T-cell (primary cell): ENCODE measurements at places on chromosomes 11 and 22.

- DNase-seq = no peak
Measured at GRCh38 chr11:45651841-45652749, 13.3 kb downstream of the CHST1 start.

DNA sequence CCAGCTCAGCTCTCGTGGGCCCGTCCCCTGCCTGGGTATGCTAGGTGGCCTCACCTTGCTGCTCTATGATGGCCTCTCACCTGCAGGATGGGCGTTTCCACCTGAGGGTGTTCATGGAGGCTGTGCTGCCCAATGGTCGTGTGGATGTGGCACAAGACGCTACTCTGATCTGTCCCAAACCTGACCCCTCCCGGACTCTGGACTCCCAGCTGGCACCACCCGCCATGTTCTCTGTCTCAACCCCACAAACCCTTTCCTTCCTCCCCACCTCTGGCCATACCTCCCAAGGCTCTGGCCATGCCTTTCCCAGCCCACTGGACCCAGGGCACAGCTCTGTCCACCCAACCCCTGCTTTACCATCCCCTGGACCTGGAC lies 2.1 kb downstream of the ZP1 start:
- DNase-seq = no peak

DNA sequence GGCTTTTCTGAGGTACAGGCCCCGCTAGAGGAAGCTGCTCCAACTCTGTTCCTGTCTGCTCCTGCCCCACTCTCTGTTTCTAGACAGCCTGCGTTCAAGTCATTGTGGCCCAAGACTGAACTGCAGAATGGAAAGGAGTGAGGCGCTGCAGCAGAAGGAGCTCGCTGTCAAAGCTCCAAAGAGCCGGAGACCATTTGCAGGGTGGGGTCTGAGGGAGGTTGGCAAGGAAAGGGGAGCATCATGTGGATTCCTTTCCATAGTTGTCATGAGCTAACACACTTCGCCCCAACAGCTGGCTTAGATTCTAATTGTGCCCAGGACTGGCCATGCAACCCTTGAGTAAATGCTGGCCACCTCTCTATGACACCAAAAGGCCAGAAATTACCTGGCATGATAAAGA lies 18.8 kb downstream of the APOL4 start:
- DNase-seq = no peak

GRCh38 chr22:24772493-24773220 lies 1.9 kb downstream of the PIWIL3 start:
- DNase-seq = no peak

DNA sequence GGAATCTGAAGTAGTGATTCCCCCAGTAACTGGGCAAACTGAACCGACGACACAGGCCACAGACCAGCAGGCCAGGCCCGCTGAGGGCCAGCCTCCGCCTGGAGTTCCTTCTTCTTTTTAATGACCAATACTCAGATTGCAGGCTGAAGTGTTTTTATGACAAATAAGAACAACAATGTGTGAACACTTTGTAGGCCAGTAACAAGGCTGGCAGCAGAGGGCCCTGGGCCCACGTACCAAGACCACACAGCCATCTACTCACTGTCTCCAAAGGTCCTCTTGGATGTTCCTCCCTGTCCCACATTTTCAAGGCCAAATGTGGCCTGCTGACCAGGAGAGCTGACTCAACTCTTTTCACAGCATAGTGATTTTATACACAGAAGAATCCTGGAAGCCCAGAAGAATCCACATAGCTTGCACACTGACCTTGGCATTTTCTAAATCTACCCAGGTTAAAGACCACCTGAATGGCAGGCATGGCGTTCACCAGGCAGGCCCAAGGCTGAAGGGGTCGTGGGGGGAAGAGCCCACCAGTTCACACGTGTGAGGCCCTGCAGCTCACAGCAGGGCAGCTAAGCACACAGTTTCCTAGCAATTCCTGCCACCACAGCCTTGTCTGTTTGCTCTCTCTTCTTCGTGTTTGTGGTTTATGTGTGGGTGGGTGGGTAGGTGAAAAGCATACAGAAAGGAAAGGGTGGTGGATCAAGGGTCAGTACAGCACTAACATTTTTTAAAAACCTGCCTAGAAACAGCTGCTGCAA lies 13.3 kb downstream of the SMCO4 start:
- no peak for DNase-seq

DNA sequence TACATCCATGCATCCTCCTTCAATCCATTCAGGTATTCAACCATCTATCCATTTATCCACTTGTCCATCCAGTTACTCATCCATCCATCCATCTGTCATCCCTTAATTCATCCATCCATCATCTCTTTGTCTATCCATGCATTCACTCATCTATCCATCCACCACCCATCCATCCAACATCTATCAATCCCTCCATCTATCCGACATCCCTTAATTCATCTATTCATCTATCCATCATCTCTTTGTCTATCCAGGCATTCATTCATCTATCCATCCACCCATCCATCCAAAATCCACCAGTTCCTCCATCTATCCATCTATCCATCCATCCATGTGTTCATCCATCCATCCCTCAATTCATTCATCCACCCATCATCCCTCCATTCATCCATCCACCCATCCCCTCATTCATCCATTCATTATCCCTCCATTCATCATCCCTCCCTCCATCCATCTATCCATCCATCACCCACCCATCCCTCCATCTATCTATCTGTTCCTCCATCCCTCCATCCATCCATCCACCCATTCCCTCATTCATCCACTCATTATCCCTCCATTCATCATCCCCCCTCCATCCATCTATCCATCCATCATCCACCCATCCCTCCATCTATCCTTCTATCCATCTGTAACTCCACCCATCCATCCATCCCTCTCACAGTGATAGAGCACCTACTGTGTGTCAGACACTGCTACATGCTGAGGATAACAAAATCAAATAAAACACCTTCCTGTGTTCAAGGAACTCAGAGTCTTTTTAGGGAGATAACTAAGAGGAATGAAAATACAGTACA lies 1.5 kb upstream of the MB start:
- DNase-seq = no peak

- DNase-seq = no peak
Measured at GRCh38 chr11:69005631-69006368, 7.2 kb downstream of the MRGPRF start.

GRCh38 chr11:96288915-96289314 lies 54.1 kb downstream of the MAML2 start:
- no peak for DNase-seq

- no peak for DNase-seq
Measured at GRCh38 chr22:37167176-37167980, 17.7 kb upstream of the IL2RB start.

GRCh38 chr11:55714982-55715888 lies 53.2 kb downstream of the OR4C6 start:
- no peak for DNase-seq

DNA sequence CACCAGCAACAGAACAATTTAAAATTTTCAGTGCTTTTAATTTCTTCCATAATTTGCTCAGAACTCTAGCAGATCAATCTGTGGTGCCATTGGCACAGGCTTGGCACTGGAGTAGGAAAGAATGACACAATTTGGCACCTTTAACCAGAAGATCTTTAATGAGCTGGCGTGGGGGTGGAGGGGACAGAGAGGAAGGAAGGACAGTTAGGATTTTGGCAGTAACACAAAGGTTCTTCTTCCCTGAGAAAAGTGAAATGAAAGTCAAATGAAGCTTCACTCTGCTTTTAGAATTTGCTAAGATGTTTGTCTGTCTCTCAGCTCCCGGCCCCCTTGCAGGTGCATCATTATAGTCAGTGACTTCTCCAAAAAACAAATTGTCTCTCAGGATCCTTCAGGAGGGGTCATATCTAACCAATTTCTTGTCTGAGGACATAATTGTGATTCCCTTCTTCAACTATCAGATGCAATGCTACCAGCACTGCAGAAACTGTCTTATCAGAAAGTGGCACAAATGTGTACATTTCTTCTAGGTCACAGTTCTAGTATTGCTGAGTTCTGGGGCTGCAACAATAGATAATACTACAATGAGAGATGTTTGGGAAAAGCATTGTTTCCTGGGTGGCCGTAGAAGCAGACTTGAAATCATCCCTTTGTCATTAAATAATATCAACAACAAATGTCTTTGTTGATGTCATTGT lies 66.8 kb downstream of the CSTPP1 start:
- no peak for DNase-seq

DNA sequence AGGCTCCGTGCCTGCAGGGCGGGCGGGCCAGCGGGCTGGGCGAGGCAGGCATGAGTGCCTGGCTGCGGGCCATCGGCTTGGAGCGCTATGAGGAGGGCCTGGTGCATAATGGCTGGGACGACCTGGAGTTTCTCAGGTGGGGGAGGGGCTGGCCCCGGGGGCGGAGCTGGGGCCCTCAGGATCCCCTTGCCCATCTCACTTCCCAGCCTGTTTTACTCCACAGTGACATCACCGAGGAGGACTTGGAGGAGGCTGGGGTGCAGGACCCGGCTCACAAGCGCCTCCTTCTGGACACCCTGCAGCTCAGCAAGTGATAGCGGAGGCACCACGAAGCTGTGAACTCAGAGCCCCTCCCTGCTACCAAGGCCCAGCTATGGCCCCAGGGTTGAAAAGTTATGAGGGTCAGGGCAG lies 5.9 kb downstream of the PHOX2A start:
- DNase-seq = peak; percentile 30

GRCh38 chr11:34738237-34738636 lies 117.3 kb downstream of the EHF start:
- DNase-seq = no peak

DNA sequence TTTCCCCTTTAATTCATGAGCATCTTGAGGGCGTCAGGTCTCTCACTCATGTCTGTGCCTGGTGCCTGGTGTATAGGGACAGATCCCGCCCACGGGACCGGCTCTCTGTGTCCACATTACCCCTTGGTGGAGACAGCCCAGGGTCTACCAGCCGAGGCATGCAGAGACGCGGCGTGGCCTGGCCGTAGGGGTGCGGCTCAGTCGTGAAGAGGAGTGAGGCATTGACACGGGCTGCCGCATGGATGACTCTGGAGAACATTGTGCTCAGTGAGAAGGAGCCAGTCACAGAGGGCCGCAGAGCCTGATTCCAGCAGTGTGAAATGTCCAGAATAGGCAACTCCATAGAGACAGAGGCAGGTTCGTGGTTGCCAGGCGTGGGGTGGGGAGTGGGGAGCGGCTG lies 209.8 kb downstream of the TBC1D22A start:
- DNase-seq = no peak

GRCh38 chr11:40542821-40543220 lies 916.6 kb downstream of the LRRC4C start:
- DNase-seq = no peak

DNA sequence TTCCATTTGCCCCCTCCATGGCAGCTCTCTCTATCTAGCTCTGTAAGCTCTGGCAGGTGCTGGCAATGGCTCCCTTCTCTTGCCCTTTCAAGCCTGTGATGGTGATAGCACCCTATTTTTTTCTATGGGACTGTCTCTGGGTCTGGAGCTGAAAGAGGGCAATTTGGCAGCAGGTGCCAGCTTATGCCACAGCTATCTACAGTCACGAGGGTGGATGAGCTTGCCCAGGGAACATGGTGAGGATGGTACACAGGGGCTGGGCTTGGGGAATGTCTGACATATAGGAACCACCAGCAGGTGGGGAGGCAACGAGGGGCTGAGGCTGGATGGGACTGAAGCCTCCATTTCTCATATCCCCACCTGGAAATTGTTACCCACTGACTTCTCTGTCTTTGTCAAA lies 175.4 kb upstream of the SYT13 start:
- DNase-seq = no peak

DNA sequence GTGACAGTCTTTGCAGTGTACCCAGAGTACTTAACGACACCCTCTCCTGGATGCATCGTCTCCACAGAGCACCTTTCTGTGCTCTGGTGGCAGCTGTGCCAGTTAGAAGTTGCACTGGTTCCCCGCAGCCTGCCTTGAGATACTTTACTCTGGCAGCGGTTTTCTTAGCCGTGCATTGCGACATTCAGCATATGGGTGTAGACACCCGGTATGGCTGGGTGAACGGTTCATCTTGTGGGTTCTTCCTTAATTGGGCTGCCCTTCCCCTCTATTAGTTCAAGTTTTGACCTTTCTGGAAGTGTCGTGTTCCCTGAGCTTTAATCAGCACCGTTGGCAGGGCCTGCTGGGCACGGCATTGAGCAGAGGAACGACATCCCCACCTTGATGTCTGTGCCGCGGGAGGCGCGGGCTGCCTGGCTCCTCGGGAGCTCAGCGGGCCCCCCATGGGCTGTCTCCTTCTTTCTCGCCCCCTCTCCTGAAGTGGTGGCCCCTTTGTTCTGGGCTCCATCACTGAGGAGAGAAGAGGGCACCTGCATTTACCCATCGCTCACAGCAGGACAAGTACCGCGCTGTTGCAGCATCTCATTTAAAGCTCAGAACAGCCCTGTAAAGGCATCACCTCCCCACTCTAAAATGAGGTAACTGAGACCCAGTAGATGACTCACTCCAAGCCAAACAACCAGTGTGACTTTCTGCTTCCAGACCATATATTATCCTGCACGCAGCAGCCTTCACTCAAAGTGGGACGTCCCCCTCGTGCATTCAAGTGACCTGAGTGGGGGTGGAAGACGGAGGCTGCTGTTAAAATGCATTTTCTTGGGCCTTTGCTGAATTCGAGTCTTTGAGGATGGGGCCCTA lies 13.3 kb downstream of the FAM83F start:
- DNase-seq = no peak

GRCh38 chr11:80899381-80899780 lies 1458.6 kb upstream of the TENM4 start:
- no peak for DNase-seq

GRCh38 chr11:12727563-12728211 lies 53.5 kb downstream of the TEAD1 start:
- DNase-seq = no peak

- no peak for DNase-seq
Measured at GRCh38 chr11:113663567-113663966, 42.5 kb downstream of the TMPRSS5 start.

- no peak for DNase-seq
Measured at GRCh38 chr11:128891913-128892398, 800 bp downstream of the KCNJ5 start.

DNA sequence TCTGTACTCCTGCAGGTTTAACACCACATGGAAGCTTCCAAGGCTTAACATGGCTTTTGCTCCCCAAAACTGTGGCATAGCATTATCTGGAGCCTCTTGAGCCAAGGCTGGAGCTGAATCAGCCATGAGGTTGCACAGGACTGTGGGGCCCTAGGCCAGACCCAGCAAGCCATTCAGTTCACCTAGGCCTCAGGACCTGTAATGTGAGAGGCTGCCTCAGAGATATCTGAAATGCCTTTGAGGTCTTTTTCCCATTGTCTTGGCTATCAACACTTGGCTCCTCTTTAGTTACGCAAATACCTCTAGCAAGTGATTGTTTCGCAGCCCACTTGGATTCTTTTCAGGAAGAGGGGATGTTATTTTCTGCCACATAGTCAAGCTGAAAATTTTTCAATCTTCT lies 72.0 kb downstream of the VPREB1 start:
- no peak for DNase-seq
